HCEC 1CT (cell line): ENCODE measurements at places on chromosomes 5 and 9.

DNA sequence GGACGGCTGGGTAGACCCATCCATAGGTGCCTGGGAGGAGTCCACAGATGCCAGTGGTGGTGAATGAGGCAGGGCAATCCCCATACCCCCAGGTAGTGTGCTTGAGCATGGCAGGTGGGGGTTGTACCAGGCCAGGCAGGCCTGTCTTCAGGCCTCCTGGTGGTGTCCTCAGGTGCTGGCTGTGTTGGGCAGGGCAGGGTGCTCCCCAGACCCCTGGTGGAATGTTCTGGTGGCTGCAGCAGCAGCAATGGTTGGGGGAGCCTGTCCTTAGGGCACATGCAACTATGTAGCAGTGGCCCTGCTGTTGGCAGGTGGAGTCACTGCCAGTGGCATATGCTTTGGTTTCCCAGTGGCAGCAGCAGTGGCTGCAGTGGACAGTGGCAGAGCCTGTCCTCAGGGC lies 10.0 kb downstream of the ALG2 start:
- no peak for DNase-seq

GRCh38 chr5:131661933-131662332 lies 26.9 kb upstream of the RAPGEF6 start:
- DNase-seq: peak; percentile 11

DNA sequence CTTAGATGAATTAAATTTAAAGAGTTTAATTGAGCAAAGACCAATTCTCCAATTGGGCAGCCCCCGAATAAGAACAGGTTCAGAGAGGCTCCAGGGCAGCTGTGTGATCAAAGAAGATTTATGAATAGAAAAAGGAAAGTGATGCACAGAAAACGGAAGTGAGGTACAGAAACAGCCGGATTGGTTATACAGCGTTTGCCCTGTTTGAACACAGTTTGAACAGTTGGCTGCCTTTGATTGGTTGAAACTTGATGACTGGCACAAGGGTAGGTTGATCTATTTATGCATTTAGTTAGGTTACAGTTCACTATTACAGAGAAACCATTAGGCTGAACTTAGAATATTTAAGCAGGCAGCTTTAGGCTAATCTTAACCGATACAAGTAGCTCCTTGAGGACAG lies 29.5 kb downstream of the NIM1K start:
- DNase-seq: no peak

DNA sequence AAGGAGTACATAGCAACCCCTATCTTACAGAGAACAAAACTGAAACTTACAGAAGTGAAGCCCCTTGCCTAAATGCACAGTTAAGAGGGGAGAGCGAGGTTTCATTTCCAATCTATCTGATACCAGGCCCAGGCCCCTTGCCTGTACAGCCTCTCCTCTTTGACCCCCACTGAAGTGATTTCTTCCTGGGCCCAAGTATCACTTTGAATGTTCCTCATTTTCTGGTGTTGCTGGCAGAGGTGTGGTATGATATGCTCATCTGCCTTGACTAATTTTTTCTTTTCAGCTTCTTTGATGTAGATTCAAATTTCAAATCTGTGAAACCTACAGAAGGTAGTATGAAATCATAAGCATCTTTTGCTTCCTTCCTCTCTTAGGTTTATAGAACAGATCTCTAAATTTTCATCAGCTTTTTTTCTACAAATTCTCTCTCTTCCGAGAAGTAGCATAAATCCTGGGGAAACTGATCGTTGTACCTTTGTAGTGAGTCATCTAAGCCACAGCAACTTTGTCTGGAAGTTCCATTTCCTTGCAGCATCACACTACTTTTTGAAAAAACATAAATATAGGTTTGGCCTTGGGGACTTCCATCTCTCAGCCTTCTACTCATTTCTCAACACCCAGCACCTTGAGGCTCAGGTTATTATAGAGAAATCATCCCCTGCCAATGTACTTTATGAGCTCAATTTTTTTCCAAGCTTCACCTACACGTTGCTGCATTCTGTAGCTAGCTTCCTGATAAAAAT lies 402.4 kb upstream of the PTGER4 start:
- no peak for DNase-seq

- no peak for DNase-seq
These were observed 37.6 kb downstream of the ELL2 start for GRCh38 chr5:95923918-95924544.

GRCh38 chr9:95857896-95858295 lies 17.6 kb upstream of the ERCC6L2 start:
- no peak for DNase-seq

DNA sequence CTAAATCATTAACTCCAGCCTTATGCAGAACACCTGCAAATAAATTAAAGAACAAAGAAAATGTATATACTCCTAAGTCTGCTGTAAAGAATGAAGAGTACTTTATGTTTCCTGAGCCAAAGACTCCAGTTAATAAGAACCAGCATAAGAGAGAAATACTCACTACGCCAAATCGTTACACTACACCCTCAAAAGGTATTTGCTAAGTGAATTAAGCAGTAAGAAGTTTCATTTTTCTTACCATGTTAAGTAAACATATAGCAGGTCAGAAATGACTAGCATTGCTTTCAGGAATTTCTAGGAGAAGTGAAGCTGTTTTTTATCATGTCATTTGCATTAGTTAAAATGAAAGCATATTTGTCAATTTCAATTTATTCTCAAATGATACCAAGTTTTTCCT lies 92.7 kb downstream of the MELK start:
- DNase-seq: no peak

- peak; percentile 53 for DNase-seq
These were observed 82.5 kb downstream of the PRRT1B start for GRCh38 chr9:131627648-131628458.

- no peak for DNase-seq
These were observed 73.2 kb downstream of the SH3PXD2B start for GRCh38 chr5:172380987-172381643.

DNA sequence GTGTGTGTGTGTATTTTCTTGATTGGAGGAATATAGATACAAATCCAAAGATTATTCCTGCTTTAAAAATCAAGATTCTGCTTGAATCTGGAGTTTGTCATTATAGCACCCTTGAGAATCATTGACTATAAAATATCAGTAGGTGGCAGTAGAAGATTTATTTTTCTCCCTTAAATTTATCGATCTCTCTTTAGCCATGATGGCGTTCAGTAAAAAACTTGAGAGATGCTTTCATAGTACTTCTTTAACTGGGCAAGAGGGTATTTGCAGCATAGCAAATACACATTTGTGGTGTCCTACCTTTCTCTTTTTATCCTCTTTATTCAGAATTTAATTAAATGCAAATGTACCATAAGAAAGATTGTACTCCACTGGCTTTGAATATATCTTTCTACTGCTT lies 307.7 kb downstream of the ADGRV1 start:
- peak; percentile 56 for DNase-seq
